ENCODE measurements at places on chromosomes 5 and 9. TPM values are rescaled to one million over a fixed set of nuclear protein-coding genes. Genes with fewer than 3 reads are reported as not detected.

DNA sequence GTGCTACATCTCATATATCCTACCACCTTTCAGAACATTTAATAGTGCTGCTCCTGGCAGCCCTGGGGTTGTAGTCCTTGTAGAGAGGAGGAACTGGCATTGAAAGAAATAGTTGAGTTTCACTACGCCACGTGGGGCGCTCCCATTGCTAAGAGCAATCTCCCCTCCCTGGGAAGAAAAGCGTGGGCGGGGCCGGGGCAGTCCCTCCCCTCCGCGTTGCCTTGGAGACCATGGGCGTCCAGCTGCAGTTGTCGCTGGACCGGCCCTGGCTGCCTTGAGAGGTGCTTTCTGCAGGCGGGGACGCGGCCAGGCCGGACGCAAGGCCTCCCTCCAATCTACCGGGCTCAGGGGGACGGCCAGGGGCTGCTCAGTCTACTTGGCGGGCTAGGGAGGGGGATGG lies 368 bp upstream of the CCDC180 start:
- DNase-seq: no peak
- no peaks in the 10 kb centered on the region for H3K36me3 ChIP-seq
- H3K4me1 ChIP-seq: no peaks in the 10 kb centered on the region
- no peaks in the 10 kb centered on the region for H3K27me3 ChIP-seq

DNA sequence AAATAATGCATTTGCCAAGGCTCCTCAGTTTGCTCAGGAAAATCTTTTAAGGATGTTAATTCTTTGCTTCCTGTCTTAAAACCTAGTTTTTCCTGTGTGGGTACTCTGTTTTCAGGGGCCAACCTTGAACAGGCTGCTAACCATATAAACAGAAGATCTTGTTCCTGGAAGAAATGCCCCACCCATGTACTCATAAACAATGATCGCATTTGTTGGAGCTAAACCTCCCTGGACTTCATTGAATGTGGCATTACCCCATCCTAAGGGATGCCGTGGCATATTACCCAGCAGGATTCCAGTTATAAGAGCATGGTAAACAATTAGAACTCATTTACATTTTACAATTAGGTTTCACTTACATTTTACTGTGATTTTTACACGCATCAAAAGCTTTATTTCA lies 436.0 kb downstream of the ZNF608 start:
- H3K27me3 ChIP-seq: no peaks in the 10 kb centered on the region
- H3K4me1 ChIP-seq: no peaks in the 10 kb centered on the region
- no peak overlapping the region for H3K4me3 ChIP-seq
- no peak overlapping the region for H3K27ac ChIP-seq
- H3K36me3 ChIP-seq: no peaks in the 10 kb centered on the region

DNA sequence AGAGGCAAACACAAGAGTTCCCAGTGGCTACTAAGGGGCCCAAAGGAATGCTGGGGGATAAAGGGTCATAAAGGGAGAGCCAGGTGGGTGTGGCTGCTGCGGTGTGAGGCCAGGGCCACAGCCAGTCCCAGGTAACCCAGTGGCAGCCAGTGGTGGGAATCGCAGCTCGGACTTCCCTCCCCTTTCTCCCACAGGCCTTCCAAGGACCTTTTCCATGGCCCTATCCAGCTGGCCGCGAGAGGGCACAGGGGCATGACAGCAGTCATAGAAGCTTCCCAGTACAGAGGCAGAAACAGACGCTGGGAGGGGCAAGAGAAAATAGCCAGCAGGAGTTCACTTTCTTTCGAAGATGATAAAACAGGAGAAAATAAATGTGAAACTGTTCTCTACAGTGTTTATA lies 257.6 kb downstream of the SEMA5A start:
- DNase-seq: no peak
- H3K4me3 ChIP-seq: no peak overlapping the region
- H3K27me3 ChIP-seq: no peaks in the 10 kb centered on the region
- H3K27ac ChIP-seq: no peak overlapping the region

GRCh38 chr5:16675806-16676205 lies 59.0 kb upstream of the RETREG1 start:
- no peak for DNase-seq
- H3K36me3 ChIP-seq: no peaks in the 10 kb centered on the region
- H3K4me3 ChIP-seq: no peak overlapping the region
- H3K27ac ChIP-seq: no peak overlapping the region
- no peaks in the 10 kb centered on the region for H3K27me3 ChIP-seq

DNA sequence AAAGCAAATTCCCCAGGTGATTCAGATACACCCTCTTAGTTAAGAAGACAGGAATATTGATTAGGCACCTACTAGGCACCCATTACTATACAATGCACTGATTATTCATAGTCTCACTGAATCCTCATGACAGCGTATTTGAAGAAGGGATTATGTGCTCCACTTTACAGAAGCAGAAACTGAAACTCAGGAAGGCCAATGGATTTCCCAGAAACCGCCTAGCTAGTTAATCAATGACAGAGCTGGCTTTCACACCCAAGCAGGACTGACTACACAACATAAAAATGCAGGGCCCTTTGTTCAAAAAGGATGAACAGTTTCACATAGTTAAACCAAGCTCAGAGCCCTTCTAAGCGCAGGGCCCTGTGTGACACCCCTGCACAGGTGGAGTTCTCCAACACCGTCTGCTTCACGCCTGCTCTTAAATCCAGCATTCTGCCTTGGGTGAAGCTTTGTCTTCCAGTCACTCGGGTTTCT lies 117.3 kb downstream of the TTLL11 start:
- no peak for DNase-seq
- peaks cover 9% of the 10 kb centered on the region for H3K4me1 ChIP-seq

DNA sequence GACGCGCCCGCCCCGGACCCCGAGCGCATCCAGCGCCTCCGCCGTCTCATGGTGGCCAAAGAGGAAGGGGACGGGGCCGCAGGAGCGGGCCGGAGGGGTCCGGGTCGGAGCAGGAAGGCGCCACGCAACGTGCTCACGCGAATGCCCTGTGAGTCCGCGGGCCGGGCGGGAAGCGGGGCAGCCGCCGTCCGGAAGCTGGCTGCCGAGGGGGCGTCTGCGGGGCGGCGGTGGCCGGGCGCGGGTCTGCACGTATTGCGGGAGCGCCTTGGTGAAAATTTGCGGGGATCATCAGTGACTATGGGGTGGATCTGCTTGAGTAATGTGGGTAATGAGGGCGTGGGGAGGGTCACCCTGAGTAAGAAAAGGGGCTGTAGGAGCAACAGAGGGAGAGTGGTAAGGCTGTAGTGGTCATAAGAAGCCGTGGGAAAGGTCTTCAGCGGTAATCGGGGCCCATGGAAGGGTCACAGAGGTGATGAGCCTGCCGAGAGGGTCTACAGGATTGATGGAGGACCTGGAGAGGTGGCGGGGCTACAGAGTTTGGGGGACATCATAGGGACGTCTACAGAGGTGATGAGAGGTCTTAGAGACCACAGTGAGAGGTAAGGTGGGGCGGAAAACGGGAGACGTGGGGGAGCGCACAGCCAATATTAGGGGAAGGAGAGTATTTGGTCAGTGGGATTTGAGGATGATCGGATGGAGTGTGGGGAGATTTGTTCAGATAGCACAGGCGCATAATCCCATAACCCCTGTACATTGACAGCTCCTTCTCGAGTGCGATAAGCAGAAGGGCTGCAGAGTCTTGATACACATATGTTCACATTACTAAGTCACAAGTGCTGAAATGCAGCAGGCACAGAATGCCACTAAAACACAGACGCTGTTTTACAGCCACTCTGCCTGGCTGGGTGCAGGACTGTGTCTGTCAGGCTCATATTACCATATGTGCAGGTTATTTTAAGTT lies 819 bp downstream of the LSM11 start:
- peaks cover 1% of the 10 kb centered on the region for H3K36me3 ChIP-seq
- no peak for DNase-seq
- H3K4me1 ChIP-seq: peaks cover 12% of the 10 kb centered on the region

DNA sequence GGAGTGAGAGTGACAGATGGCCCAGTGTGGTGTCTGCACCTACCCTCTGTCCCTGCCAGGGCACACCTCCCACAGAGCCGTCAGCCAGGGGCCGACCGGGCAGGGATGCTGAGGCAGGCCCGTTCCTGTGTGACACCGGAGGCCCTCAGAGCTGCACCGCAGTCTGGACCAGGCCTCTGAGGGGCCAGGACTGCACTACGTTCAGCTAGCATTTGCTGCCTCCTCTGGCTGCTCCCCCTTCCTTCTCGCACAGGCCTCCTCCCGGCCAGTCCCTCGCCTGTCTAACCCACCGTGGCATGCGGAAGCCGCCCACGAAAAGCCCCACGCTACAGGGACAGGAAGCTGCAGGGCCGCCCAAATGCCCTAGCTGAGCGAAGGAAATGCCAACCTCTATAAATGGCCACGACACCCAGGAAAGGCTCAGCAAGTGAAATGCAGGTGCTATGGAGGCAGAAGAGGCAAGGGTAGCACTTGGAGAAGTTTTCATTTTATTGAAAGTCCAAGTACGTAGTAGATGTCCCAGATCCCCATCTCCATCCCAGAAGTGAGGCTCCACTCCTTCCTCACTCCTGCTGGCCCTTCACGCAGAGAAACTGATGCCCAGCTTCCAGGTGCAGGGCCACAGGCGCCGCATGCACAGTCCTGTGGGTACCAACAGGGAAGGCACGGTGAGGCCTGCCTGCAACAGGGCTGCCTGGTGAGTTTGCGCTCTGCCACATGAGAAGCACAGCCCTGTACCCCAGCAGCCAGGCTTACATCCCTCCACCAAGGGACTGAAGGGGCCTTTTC lies 38.7 kb downstream of the MAPK9 start:
- no peak for DNase-seq
- no peaks in the 10 kb centered on the region for H3K4me1 ChIP-seq
- no peak overlapping the region for H3K4me3 ChIP-seq
- H3K27ac ChIP-seq: no peak overlapping the region
- H3K27me3 ChIP-seq: no peaks in the 10 kb centered on the region
- no peaks in the 10 kb centered on the region for H3K36me3 ChIP-seq

DNA sequence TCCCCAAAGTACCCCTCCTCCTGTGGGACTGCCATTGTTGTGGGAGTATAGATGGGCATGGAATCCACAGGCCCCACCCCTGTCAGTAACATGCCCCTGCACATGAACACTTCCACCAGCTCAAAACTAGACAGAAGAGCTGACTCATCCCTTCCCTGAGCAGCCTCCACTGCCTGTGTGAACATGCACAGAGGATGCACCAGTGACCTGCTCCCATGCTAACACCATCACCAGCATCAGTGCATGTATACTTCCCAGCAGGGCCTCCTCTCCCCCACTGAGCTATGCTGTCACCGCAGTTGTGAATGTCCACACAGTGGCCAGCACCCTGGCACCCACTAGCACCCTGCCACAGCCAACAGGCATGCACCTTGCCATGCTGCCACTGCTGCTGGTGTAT lies 939.8 kb downstream of the EFNA5 start:
- no peak for DNase-seq
- no peaks in the 10 kb centered on the region for H3K27me3 ChIP-seq
- no peak overlapping the region for H3K4me3 ChIP-seq
- H3K4me1 ChIP-seq: no peaks in the 10 kb centered on the region

DNA sequence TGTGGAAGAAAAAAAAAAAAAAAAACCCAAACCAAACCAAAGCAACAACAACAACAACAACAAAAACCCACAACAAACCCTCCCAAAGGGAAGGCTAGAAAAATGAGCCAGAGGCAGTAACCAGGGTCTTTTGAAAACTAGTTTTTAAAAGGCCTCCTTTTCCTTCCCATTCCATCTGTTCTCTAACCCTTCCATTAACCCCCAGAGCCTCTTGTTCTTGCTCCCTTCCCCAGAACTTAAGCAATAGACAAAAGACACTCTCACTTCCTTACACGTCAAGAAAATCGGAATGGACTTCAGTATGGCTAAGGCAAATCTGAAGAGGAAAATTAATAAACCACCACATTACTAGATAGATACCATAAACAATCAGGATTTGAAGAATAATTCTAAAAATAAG lies 292.8 kb downstream of the ARL15 start:
- no peak overlapping the region for H3K4me3 ChIP-seq
- no peaks in the 10 kb centered on the region for H3K36me3 ChIP-seq
- no peak overlapping the region for H3K27ac ChIP-seq
- H3K4me1 ChIP-seq: no peaks in the 10 kb centered on the region

DNA sequence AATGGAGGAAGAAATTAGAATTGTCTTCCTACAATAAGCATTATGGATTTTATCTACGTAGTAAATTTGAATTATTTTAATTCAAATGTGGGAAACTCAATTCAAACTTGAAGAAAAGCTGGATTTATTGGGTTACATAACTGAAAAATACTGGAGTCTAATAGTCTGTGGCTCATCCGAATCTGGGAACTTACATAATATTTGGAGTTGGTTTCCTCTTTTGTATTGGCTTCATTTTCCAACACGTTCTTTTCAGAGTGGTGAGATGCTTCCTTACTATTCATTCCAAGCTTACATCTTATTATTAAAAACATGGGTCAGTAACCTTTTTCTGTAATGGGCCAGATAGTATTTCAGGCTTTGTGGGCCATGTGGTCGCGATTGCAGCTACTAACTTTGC lies 164.8 kb downstream of the ARHGAP26 start:
- no peaks in the 10 kb centered on the region for H3K36me3 ChIP-seq
- no peak for DNase-seq

GRCh38 chr9:134477342-134477925 lies 151.2 kb downstream of the RXRA start:
- H3K4me1 ChIP-seq: no peaks in the 10 kb centered on the region
- H3K36me3 ChIP-seq: no peaks in the 10 kb centered on the region
- DNase-seq: no peak
- no peak overlapping the region for H3K4me3 ChIP-seq
- no peak overlapping the region for H3K27ac ChIP-seq
- H3K27me3 ChIP-seq: no peaks in the 10 kb centered on the region

- no peaks in the 10 kb centered on the region for H3K36me3 ChIP-seq
- DNase-seq: no peak
These were observed 292.7 kb upstream of the NREP start for GRCh38 chr5:112049738-112050137.

DNA sequence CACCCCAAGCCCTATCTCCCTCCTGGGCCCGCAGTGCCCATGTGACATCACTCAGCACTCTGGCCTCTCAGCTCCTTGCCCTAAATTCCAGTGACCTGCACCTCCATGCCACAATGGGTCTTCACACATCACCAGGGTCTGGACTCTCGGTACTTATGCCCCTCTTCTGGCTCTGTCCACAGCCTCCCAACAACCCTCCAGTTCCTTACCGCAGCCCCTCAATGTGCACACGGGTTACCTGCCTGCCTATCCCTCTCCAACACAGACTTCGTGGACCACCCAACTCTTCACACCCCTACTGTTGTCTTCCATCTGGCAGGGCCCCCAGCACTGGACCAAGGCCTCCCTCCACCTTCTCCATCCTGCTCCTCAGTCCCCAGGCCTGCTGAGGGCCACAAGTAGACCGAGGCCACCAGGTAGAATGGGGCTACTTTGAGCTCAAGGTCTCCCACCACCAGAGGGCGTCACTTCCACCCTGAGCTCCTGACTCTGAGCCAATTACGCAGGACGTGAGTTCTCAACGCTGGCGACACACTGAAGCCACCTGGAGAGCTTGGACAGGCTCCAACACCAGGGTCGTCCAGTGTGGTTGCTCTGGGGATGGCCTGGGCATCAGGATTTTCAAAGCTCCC lies 172.1 kb downstream of the GABBR2 start:
- H3K27me3 ChIP-seq: peaks cover 5% of the 10 kb centered on the region
- no peak overlapping the region for H3K27ac ChIP-seq
- H3K4me1 ChIP-seq: no peaks in the 10 kb centered on the region
- no peaks in the 10 kb centered on the region for H3K36me3 ChIP-seq
- DNase-seq: peak; percentile 4
- no peak overlapping the region for H3K4me3 ChIP-seq

- no peak for DNase-seq
- no peaks in the 10 kb centered on the region for H3K36me3 ChIP-seq
- H3K27me3 ChIP-seq: no peaks in the 10 kb centered on the region
These were observed 519 bp upstream of the RAD50 start for GRCh38 chr5:132556153-132556762.

The GPRIN1 gene
- 16.3 TPM for total RNA-seq

The PCDHA1 gene
- total RNA-seq: not detected

The ARRDC1 gene
- total RNA-seq: 21.0 TPM

The HRCT1 gene
- total RNA-seq: not detected
